Stimulated activated CD4-positive, alpha-beta T cell treated with anti-CD3 and anti-CD28 coated beads, Interleukin-1b, Interleukin-23, amount 100 ng/mL, for 24 hours (primary cell): ENCODE measurements at places on chromosomes 6 and 20.

DNA sequence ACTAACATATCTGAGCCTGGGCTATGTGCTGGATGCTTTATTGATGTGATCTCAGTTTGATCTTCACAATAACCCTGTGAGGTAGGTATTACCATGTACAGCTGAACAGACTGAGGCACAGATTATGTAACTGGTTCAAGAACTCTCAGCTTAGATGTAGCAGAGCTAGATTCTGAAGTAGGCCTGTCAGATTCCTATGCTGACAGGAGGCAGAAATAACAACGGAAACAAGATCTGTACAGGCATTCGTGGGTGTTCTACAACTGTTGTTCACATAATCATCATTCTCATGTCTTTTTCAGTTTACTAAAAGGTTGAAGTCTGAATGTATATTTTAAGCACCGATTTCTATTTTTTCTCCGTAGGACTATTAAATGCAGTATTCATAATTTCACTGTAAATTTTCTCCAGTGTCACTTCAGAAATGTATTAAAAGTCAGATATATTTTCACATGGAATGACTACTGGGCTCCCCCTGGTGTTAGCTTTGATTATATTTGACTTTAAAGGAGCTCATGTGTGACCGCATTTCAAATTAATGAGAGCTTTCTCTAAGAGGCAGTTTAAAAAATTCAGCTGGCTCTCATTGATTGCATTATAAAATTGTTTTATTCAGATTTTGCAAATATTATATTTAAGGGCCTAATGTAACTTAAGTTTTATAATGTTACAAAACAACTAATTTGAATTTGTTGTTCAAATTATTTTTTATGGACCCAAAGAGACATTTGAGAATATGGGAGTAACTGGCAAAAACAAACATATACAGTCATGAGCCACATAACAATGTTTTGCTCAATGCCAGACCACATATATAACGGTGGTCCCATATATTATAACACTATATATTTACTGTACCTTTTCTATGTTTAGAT, 36.4 kb upstream of the SLC17A4 start:
- no peak for DNase-seq

- DNase-seq = no peak
Observed at GRCh38 chr20:61417221-61417941, 165.3 kb downstream of the CDH4 start.

DNA sequence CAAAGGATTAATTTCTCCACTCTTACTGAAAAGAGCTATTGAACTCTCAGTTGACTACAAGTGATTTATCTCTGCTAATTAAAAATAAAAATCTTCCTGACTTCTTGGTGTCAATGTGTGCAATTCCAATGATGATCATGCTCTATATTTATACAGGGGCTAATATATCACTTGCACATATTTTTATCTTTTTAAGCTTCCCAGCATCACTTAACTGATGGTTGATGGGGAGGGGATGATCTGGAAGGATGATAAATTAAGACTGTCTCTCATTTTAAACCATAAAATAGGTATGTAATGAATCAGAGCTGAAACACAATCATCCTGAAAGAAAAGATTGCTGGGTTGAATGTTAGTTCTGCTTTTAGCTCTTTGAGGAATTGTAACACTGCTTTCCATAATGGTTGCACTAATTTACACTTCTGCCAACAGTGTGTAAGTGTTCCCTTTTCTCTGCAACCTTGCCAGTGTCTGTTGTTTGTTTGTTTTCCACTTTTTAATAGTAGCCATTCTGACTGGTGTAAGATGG, 169.6 kb upstream of the ECI2 start:
- no peak for DNase-seq

GRCh38 chr6:91299544-91300491, 712.9 kb upstream of the MAP3K7 start:
- no peak for DNase-seq

DNA sequence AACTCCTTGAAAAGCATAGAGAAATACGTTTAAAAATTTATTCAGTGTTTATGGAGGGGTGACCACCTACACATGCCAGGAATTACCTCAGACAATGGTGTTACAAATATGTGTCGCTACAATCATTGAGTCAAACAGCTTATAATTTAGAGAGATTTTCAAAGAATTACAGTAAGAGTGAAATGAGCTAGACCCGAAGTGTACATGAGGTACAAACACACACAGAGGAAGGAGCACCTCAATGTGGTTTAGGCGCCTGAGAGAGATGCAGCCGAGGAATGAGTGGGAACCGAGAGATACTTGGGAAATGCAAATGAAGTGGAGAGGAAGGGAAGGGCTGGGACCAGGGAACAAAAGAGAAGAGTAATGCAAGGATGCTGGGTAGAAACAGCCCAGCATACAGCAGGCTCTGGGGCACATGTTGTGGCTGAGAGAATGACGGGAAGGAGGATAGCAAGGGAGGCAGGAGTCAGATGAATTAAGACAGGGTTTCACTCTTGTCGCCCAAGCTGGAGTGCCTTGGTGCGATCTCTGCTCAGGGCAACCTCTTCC, 15.5 kb downstream of the EEF1E1 start:
- DNase-seq = no peak
